Stimulated activated CD4-positive, alpha-beta T cell treated with anti-CD3 and anti-CD28 coated beads, Interleukin-2, amount 100 ng/mL, for 24 hours (primary cell): ENCODE measurements at places on chromosomes 4 and X.

GRCh38 chr4:118869808-118870342 lies 18.8 kb upstream of the SYNPO2 start:
- no peak for DNase-seq

- DNase-seq: no peak
Measured at GRCh38 chrX:19566359-19567222, 51.3 kb upstream of the MAP3K15 start.

DNA sequence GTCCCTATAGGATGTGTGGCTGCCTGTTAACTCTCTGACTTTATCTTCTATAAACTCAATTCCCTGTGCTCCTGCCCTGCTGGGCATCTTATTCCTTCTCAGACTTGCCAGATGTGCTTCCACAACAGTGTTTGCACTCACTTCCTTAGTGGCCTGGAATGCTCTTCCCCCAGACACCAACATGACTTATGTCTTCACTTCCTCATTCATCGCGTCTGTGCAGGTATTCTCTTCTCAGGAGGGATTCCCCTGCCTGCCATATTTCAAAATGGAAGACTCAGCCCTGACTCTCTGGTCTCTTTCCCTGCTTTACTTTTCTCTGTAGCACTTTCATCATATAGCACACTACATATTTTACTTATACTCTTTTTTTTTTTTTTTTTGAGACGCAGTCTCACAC lies 344.0 kb downstream of the CENPC start:
- no peak for DNase-seq

GRCh38 chrX:39948582-39948981 lies 149.2 kb downstream of the BCOR start:
- DNase-seq: no peak

- DNase-seq: no peak
Measured at GRCh38 chrX:106283841-106284240, 115.7 kb downstream of the PWWP3B start.
